ENCODE measurements at places on chromosomes 4 and X.

- no peak for DNase-seq
Measured at GRCh38 chr4:105963461-105964400, 68.5 kb downstream of the NPNT start.

DNA sequence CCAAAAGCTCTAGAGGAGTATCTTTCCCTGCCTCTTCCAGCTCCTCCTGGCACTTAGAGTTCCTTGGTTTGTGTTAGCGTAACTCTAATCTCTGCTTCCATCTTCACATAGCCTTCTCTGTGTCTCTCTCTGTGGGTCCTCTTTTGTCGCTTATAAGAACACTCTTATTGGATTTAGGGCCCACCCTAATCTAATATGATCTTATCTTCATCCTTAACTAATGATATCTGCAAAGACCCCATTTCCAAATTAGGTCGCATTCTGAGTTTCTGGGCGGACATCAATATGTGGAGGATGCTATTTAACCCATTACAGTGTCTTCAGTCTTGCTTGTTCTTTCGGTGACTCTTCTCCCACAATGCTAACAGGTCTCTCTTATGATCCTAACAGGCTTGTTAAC is 72.3 kb downstream of the CC2D2A start:
- DNase-seq: no peak

DNA sequence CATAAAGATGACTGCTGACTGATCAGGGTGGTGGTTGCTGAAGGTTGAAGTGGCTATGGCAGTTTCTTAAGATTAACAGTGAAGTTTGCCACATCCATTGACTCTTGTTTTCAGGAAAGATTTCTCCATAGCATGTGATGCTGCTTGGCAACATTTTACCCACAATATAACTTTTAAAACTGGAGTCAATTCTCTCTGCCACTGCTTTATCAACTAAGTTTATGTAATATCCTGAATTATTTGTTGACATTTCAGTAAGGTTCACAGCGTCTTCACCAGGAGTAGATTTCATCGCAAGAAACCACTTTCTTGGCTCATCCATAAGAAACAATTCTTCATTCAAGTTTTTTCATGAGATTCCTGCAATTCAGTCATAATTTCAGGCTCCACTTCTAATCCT is 166.5 kb upstream of the SPRY1 start:
- no peak for DNase-seq

- no peak for DNase-seq
Measured at GRCh38 chrX:106783716-106784115, 18.8 kb upstream of the TBC1D8B start.

DNA sequence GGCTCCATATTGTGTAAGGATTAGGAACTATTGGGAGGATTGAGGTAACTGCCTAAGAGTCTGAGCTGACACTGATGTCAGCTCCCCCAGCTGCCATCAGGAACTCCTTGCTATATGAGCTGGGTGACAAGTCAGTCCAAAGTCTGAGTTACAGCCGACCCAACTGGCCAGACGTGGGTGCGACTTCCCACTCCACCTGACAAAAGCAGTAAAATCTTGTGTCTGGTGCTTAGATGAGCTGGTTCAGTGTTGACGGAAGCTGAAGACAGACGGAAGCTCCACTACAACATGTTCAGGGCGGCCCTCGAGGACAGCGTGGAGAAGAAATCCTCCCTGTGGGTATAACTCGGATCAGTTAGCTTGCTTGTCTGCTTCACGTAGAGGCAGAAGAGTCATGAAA is 22.8 kb upstream of the NAT8L start:
- DNase-seq: no peak

GRCh38 chrX:39869846-39870601 is 227.7 kb downstream of the BCOR start:
- peak; percentile 52 for DNase-seq

- no peak for DNase-seq
Measured at GRCh38 chr4:2948895-2949781, 14.1 kb downstream of the NOP14 start.

DNA sequence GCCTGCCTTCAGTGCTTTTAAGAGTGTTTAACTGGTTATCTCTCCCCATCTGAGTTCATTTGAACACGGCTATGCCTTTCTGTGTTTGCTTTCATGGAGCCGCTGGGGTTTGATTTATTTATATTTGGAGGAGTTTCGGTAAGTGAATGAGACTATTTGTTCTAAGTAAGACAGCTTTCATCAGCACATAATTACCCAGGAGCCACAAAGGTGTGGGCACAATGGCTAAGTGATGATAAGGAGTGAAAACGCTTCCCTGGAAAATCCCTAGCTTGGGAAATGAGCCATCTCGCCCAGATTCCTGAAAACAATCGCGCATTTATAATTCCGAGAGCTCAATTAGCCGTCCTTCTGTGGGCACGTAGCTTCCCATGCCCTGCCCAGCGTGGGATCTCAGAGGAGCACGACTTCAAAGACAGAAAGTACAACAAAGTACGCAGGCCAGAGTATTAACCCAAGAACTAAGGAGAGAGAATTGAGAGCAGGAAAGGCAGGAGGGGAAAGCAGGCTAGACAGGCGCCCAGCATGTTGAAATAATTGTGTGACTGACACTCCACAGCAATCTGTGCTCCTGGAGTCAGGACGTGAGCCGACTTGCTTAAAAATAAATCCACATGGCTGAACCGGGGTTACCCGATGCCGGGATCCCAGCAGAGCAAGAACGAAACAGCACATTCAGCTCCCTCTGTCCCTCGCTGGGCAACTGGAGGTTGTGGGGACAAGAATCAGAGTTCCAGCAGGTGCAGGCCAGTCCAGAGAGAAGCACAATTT is 99.0 kb downstream of the DHRSX start:
- no peak for DNase-seq

DNA sequence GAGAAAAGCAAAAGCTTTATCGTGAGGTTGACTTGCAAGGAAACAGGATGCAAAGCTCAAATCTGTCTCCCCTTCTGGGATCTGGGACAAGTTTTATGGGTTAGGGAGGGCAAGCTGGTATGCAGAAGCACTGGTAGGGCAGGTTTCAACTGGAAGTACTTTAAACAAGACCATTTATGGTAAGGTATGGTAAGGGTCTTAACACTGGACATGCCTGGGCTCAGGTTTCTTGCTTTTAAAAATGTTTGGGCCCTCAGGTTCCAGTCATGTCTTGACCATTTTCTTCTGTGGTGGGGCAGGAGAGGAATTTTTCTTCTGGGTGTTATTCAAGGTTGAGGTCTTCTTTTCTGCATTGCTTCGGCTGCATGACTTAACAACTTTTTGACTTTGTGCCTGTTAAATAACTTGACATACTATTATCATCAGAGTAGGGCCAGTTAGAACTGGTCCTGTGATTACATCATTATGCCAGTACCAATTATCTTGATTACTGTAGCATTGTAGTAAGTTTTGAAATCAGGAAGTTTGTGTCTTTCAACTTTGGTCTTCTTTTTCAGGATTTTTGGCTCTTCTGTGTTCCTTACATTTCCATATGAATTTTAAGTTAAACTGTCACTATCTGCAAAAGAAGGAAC is 33.7 kb downstream of the CD38 start:
- DNase-seq: no peak

All from activated CD8-positive, alpha-beta memory T cell treated with anti-CD3 and anti-CD28 coated beads for 1 hour (primary cell).